ENCODE measurements at places on chromosomes 16 and 17.

DNA sequence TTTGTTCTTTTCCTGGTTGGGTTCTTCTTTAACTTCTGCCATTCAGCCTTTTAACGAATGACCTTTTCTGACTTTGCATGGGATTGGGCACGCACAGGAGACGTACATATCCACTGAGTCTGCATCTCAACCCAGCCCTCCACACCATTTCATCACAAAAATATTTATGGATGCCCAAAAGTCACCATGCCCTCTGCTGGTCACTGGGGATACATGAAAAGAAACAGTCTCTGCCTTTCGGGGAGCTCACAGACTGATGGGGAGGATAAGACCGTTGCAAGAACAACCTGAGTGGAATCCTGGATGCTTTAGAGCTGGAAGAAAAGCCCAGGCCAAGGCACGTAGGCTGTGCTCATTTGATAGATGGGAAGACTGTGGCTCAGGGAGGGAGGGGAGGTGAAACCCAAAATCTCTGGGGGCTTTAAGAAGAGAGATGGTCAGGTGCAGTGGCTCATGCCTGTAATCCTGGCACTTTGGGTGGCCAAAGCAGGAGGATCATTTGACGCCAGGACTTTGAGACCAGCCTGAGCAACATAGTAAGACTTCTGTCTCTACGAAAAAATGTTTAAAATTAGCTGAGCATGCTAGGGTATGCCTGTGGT lies 7.9 kb upstream of the MT2A start:
- DNase-seq: peak; percentile 43

GRCh38 chr17:73581379-73581778 lies 62.9 kb downstream of the SDK2 start:
- DNase-seq: no peak

DNA sequence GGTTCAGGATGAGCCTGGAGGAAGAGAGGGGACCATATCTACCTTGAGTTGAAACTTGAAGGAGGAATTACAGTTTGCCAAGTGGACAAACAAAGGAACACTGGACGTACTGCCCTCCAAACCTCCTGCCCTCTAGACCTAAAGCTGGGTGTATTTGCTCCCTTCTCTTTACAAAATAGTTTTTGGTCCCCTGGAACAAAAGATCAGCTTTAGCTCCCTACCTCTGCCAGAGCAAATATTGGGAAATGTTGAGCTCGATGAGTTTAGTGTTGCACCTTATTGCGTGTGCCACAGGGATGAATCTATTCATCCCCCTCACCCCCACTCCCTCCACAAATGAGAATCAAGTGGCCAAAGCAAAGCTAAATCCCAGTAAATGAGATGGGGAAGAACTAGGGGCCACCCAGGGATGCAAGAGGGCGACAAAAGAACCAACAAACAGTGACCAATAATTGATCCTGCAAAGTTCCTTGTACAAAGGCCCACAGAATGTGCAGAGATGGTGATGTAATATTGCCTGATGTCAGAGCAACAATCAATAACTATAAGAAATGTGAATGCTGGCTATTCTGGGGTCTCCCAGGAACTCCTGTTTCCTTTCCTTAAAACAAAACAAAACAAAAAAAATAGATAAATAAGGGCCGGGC lies 17.2 kb upstream of the TAT start:
- no peak for DNase-seq

DNA sequence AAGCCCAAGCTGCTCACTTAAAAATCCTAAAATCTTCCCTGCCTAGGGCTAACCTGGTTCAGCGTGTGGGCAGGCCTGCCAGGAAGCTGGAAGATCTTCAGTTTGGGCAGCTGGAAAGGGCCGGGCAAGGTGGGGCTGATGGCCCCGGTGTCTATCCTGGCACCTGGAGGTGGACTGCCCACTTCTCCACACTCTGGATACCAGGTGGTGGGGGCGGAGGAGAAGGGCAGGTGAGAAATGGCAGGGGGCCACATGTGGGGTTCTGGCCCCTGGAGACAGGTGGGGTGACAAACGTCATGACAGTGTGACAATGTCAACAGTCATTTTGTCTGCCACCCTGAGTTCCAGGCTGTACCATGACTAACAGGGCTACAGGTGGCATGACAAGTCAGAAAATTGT lies 78.5 kb upstream of the C16orf82 start:
- DNase-seq: no peak

- DNase-seq: no peak
Observed at GRCh38 chr17:67950945-67951344, 45.3 kb downstream of the C17orf58 start.

- DNase-seq: no peak
Observed at GRCh38 chr17:43810226-43810715, 22.7 kb downstream of the MPP3 start.

- DNase-seq: no peak
Observed at GRCh38 chr17:11487469-11487868, 110.8 kb upstream of the DNAH9 start.

DNA sequence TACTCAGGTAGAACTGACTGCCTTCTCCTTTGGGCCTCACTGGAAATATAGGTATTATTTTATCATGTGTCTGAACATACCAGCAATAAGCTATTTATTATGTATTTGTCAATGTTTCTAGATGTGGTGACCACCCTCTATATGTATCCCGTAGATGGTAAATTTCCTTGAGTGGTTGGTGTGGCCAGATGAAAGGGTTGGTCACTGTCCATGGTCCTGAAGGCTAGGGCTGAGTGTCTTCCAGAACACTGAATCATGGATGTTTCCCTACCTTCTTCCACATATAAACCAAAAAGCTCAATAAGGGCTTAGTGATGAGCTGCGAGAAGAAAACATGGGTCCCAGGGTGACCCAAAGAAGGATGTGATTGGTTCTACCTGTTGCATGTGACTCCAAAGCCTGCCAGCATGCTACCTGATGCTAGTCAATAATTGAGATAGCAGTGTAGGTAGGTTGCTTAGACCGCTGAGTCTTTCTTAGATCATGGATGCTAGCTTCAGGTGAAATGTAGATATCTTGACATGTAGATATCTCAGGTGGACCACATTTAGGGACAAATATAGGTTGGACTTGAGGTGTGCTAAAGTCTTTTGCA lies 150.3 kb downstream of the ASIC2 start:
- DNase-seq: peak; percentile 57

GRCh38 chr16:56781528-56781961 lies 51.6 kb downstream of the NUP93 start:
- DNase-seq: peak; percentile 24

DNA sequence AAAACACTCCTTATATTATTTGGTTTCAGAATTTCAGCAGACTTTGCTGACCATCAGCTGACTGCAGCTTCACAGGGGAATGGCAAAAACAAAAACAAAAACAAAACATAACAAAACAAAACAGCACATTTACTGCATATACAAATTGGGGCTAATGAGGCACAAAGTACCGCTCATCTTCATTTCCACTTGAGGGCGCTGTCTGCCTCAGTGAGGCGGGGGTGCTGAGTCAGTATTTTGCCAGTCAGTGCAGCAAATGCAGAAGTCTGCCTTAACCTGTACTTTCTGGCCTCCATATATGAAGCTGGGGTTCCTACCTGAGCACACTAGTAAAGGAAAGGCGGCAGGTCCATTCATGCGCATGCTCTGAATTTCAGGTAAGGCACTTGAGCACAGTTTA lies 13.5 kb upstream of the DYNLRB2 start:
- peak; percentile 32 for DNase-seq
